ENCODE measurements at places on chromosomes 5 and 9. TPM values are rescaled to one million over a fixed set of nuclear protein-coding genes. Genes with fewer than 3 reads are reported as not detected.

CATSPER3 gene
- total RNA-seq = 0.32 TPM

IGIP gene
- 22.4 TPM for total RNA-seq

DOK3 gene
- 0.60 TPM for total RNA-seq

KIF24 gene
- 6.8 TPM for total RNA-seq

SLC34A1 gene
- total RNA-seq = not detected

HK3 gene
- total RNA-seq = 6.0 TPM

DEPDC1B gene
- 3.2 TPM for total RNA-seq

PCDHGA6 gene
- 3.4 TPM for total RNA-seq

ADAMTSL1 gene
- 34.8 TPM for total RNA-seq

BAAT gene
- not detected for total RNA-seq

ARRDC3 gene
- total RNA-seq = 29.4 TPM

ELAVL2 gene
- not detected for total RNA-seq

PTGR1 gene
- 74.3 TPM for total RNA-seq

C5orf24 gene
- 22.8 TPM for total RNA-seq

DDX4 gene
- total RNA-seq = not detected

BARHL1 gene
- not detected for total RNA-seq

ARID3C gene
- total RNA-seq = not detected

CFAP77 gene
- total RNA-seq = not detected

NEUROG1 gene
- total RNA-seq = not detected

GABRA1 gene
- 7.9 TPM for total RNA-seq

TSLP gene
- not detected for total RNA-seq

PDZD2 gene
- total RNA-seq = 3.7 TPM

DBH gene
- total RNA-seq = not detected

SAXO1 gene
- total RNA-seq = not detected

SLC4A9 gene
- 3.0 TPM for total RNA-seq

IL3 gene
- not detected for total RNA-seq

PHF24 gene
- total RNA-seq = not detected

SPINK7 gene
- total RNA-seq = not detected

MSX2 gene
- not detected for total RNA-seq

DTWD2 gene
- 25.0 TPM for total RNA-seq

FYB1 gene
- total RNA-seq = 6.4 TPM

FOXD4L4 gene
- total RNA-seq = 0.41 TPM

ROR2 gene
- total RNA-seq = 4.2 TPM

KCNMB1 gene
- 10.0 TPM for total RNA-seq

SLC23A1 gene
- 7.4 TPM for total RNA-seq

BRD3 gene
- total RNA-seq = 19.0 TPM

OR13C2 gene
- total RNA-seq = not detected

MCC gene
- total RNA-seq = 28.4 TPM

HMMR gene
- not detected for total RNA-seq

Measured in transverse colon (tissue), 4 donors.